Islet precursor cell (in vitro differentiated cells): ENCODE measurements at places on chromosomes 11 and 22.
A peak's percentile ranks its signal among the peaks of the same experiment; 100 is the strongest.

DNA sequence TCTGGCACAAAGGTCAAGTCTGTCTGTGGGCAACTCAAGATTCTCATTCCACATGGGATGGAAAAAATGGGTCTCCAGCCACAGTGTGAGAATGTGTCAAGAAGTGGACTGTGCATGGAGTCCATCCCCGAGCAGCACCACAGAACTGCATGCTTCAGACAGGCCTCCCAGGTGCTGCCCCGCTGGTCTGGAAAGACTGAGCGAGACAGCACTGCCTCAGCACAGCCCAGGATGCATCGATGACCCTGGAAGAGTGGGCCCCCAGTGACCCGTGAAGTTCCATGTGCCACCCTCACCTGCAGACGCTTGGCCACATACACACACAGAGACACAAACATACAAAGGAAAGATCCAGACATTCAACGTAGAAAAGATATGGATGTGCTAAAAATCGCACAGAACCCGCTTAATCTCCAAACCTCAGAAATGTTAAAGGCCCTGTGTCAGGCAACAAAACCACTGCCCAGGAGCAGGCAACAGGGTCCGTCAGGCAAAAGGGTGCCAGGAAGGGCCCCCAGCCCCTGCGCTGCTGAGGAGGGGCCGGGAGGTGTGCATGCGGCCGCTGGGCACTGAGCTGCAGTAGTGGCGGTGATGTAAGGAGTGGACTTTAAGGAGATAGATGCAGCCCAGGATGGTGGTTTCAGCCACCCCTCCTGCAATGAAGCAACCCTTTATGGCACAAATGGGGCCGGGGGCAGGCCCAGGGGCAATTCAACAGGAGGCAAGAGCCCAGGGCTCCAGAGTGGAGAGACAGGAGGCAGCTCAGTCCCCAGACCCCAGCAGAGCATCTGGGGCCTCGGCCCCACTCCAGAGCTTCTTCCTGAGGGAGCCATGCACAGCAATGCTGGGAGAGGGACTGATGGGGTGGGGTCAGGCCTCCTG is 84.7 kb downstream of the DGCR2 start:
- DNase-seq: peak; percentile 33

GRCh38 chr11:61695917-61696316 is 15.7 kb downstream of the DAGLA start:
- peak; percentile 86 for DNase-seq

- DNase-seq: no peak
Measured at GRCh38 chr11:102438311-102439062, 14.1 kb downstream of the TMEM123 start.

GRCh38 chr11:62832336-62833234 is at the start of gene TEX54:
TSS of gene TEX54 (minus strand) at chr11:62832841.
- DNase-seq: no peak

DNA sequence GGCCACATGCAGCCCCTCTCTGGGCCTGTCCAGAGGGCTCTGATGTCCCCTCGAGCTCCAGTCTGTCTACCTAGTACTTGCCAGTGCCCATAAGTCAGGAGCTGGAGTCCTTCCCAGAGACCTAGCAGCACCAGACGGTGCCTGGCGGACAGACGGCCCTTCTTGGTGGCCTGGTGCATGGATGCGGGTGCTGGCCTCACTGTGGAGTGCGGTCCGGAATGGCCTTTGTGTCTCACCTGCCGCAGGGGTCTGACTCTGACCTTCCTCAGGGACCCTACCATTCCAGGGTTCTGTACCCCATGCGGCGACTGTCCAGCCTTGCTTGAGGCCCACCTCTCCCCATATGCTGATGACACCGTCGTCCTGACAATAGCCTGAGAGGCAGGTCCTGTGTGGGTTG is 29.4 kb upstream of the SMIM38 start:
- no peak for DNase-seq
